Germinal center (tissue), 1 donor: ENCODE measurements at places on chromosomes 11 and 22.

GRCh38 chr11:131713529-131714134, 343.2 kb downstream of the NTM start:
- DNase-seq = no peak

DNA sequence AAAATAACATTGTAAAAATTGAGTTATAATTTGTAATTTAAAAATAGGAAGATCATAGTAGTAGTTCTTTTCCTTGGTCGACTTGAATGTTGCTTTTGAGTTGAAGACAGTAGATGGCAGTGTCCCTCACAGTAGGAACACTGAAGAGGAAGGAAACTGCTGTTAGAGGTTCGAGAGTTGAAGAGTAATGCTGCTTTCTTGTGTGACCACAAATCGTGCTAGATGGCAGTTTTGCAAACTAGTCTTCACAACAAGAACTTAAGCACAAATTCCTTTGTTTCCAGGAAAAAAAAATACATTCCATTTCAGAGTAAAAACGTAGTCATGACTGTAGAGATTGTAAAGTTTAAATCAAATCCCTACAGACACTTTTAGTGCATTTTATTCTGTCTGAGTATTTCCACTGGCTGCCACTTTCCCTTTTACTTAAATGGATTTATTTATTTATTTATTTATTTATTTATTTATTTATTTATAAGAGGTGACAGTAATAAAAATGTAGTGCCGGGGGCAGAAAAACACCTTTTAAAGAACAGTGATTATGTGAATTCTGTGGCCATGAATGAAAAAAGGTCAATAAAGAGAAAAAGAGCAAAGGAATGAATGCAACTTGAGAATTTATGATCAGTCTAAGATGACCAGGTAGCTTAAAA, 54.6 kb downstream of the SPECC1L start:
- DNase-seq = peak; percentile 62

DNA sequence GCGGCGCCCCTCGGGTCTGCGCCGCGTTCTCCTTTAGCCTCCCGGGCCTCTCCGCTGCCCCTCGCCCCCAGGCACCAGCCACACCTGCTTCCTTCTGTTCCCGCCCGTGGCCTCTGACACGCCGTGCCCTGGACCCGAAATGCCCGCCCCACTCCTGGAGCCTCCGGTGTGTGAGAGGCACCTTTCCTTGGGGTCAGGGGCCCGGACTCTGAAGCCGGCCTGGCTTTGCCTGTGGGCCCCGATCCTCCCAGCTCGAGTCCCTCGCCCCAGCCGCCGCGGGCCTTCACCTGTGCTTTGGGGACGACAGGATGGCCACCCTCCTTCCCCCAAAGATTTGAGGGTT, 661 bp upstream of the CDPF1 start:
- peak; percentile 20 for DNase-seq

DNA sequence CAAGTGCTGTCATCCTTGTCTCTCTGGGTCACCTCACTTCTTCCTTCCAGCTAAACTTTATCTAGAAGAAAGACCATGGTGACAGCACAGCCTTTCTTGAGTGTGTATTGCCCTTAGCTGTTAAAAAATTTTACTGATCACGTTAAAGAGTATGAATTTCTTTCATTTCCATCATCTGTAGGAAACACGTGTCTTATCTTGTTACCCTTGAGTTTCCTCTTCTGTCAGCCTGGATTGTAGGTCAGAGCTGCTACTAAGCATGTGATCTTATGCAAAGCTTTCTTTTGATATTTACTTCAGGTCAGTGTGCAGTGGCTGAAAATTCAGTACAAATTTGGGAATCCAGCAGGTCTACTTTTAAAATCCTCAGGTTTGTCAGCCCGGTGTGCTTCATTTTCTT, 512.2 kb upstream of the ARHGAP42 start:
- DNase-seq = no peak

- no peak for DNase-seq
Observed at GRCh38 chr11:46615756-46616155, 1.3 kb downstream of the HARBI1 start.
